Right lung (tissue), 10 donors: ENCODE measurements at places on chromosomes 16 and 17. TPM values are rescaled to one million over a fixed set of nuclear protein-coding genes. Genes with fewer than 3 reads are reported as not detected.

DNA sequence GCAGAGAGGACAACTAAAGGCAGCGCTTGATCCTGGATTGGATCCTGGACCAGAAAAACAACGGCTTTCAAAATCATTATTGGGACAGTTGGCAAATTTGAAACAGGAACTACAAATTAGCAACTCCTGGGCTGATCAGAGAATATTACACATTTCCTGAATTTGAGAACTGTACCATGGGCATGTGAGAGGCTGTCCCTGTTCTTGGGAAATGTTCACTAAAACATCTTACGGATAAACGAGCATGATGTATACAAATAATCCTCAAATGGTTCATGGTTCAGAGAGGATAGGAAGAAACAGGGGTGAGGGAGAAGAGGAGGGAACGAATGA is 2.3 kb upstream of the ITGAE start:
- DNase-seq, result no peak

DNA sequence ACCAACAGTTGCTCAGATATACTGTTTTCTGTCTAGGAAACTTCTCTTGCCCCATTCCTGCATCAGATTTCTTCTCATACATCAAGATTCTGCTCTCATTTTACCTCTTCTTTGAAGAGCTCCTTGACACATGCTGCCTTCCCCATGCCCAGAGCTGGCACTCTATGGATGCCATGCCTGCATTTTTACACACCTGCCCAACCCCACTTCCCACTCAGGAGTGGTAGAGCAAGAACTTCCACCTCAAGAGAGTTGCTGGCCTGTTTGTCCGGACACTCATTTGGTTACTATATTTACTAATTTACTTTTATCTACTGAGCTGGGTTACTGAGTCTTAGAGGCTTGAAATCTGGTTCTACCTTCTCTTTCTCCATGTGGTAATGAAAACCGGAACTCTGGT is 98.3 kb upstream of the HLF start:
- no peak for DNase-seq

DNA sequence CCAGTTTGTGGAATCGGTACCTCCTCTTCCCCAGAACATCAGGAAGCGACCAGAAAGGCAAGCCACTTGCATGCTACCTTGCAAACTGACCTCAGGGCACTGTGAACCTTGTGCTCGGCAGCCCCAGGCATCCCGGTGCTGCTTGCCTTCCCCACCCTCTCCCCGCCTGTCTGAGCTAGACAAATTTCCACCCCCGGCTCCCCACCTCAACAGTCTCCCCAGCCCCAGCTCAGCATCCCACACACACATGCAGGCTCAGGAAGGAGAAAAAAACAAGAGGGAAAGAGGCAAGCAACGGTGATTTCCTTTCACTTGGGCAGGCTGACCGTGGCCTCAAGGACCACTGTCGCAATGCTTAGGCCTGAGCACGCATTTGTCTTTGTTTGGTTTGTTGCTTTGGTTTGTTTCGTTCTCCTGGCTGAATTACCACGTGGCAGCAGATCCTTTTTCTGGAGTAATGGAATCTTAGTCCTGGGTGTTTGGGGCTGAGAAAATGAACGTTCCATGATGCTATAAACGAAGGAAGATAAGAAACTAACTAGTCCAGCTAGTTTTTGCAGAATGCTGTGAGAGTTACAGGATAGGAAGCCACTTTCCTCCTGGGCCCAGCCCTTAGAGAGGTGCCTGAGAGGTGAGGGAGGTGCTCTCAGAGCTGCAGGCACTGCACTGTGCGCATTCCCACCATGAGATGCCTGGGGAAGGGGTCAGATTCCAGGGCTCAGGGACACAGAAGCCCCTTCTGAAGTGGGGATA is 27.9 kb downstream of the SDK2 start:
- no peak for DNase-seq

DNA sequence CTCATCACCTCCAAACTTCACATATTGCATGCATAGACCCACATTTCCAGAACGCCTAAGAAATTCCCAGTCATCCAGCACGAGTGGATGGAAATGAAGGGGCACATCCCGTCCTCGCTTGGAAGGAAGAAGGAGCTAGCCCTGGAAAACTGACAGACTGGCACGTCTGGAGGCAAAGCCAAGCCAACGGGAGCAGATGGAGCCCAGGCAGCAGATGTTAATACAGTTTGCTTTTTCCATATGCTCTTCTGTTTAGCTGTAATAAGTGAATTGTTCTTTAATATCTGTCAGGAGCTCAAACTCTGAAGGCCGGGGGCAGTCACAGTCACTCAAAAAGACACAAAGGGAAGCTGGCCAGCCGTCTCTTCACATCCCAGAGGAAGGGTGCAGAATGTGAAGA is 187.7 kb downstream of the XYLT1 start:
- no peak for DNase-seq

- no peak for DNase-seq
These were observed 1.4 kb downstream of the APRT start for GRCh38 chr16:88810166-88810911.

- DNase-seq, result no peak
These were observed 60.0 kb upstream of the BCAR1 start for GRCh38 chr16:75311383-75311938.

- DNase-seq, result no peak
These were observed 131.0 kb downstream of the CCDC144A start for GRCh38 chr17:16820979-16821543.

GRCh38 chr16:84925092-84925772 is 86.1 kb downstream of the ZDHHC7 start:
- no peak for DNase-seq

DNA sequence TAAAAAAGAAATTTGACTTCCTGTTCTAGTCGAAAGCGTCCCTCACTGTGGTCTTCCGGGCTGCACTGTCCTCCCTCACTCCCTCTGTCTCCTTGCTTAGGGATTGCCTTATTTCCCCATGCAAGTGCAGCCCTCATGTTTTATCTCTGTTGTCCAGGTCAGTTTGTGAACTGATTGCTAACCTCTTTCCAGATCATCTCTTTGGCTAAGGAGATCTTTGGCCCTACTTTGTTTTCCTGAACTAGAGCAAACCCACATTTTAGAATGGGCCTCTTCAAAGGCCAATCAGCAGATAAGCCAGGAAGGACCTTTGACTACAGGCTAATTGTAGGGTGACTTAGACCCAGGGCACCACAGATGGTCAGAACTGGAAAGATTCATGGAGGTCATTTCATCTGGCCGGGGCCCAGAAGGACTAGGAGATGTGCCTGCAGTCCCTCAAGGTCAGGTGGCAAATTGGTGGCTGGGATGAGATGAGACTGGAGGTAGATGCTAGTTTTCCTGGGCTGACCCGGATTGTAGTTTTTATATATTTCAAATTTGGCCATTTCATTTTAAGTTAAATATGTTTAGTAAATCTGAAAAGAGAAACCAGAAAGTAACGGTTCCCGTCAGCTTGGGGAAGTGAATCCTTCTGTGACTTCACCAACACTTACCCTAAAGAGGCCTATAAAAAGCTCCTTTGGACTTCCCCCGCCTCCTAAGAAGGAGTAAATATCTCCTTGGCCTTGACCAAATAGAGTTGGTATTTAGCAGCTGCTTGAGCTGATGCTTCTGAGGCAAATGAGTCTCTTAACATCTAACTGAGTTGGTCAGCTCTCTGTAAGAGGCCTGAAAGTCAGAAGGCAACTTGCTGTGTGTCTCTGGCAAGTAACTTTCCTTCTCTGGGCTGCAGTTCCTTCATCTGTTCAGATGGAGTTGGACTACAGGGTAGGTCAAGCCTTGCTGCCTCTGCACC is 6.2 kb upstream of the SLC25A19 start:
- no peak for DNase-seq

DNA sequence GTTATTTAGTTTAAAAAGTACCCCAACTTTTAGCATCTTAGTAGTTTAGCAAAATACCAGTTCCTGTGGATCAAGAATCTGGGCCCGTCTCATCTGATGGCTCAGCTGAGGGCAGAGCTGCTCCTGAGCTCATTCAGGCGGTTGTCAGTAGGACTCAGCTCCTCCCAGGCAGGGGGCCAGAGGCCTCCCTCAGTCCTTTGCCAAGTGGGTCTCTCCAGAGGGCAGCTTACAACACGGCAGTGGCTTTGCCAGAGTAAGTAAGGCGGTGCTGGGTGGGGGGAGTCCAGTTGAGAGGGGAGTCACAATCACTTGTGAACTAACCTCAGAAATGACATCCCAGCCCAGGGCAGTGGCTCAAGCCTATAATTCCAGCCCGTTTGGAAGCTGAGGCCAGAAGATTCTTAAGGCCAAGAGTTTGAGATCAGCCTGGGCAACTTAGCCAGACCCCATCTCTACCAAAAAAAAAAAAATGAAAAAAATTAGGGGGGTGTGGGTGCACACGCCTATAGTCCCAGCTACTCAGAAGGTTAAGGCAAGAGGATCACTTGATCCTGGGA is 81.5 kb upstream of the MED9 start:
- DNase-seq, result no peak

- DNase-seq, result no peak
These were observed 56.9 kb upstream of the LHX1 start for GRCh38 chr17:36880268-36880905.

GRCh38 chr16:24689128-24689527 is 40.3 kb upstream of the TNRC6A start:
- DNase-seq, result no peak

DNA sequence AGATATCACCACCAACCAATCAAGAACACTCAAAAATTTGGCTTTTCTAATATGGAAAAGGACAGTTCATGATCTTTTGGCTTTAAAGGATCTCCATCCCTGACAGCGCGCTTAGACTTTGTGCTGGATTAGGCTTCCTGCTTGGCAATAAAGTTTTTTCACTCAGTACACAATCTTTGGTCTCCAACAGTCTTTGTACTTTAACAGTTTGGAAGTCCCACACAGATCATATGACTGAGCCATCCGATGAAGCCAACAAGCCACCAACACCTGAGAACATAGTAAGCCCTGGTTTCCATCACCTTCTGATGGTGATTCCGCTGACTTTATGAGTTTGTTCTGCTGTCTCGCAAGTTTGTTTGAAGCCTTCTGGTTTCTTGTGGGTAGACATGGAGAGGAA is 34.3 kb downstream of the SMURF2 start:
- DNase-seq, result no peak

DNA sequence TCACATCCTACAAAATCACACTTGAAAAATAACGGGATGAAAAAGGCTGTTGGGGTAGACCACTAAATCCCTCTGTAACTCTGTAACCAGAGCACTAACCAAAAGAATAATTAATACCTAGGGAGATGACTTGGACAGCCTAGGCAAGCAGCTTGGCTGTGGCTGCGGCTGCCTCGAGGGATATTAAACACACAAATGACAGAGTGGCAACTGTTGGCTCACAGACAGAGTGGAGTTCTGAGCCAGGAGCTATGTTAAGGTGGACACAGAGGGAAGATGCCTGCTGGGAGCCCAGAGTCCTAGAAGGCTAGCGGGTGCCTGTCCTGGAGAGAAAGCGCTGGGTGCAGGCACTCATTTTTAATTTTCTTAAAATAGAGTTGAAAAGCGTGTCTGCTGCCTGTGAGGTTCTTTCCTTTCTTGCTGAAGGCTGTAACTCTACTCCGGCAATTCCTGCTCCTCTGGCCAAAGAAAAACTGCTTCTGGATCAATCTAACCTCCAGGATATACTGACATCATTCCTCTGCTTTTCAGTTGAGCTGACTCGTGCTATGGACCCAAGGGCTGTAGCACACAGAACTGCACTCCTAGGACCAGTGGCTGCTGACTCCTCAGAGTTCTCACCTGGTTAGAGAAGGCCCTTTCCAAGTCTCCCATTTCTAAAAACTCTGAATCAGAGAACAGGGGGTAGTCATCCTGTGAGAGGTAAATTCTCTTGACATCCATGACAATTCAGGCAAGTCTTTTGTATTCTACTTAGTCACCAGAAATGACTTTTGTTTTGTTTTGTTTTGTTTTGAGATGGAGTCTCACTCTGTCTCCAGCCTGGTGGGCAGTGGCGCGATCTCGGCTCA is 147.9 kb downstream of the STX8 start:
- DNase-seq, result no peak

DNA sequence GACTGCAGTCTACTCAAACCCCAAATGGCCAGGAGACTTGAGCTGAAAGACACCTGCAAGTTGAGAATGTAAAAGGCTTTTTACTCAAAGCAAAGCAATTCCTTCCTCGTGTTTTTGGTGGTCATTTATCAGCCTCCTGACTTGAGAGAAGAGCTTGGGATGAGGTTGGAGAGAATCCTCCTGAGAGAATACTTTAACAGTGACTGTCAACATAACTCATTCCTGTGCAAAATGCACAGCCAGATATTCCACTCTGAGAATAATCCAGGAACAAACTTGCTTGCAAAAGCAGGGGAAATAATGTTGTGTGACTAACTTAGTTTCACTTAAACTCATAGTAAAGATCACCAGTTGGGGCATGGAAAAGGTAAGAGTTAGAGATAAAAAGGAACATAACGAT is 53.4 kb downstream of the SNTB2 start:
- no peak for DNase-seq

GRCh38 chr17:42289611-42290181 is 1.4 kb downstream of the STAT5A start:
- no peak for DNase-seq

DNA sequence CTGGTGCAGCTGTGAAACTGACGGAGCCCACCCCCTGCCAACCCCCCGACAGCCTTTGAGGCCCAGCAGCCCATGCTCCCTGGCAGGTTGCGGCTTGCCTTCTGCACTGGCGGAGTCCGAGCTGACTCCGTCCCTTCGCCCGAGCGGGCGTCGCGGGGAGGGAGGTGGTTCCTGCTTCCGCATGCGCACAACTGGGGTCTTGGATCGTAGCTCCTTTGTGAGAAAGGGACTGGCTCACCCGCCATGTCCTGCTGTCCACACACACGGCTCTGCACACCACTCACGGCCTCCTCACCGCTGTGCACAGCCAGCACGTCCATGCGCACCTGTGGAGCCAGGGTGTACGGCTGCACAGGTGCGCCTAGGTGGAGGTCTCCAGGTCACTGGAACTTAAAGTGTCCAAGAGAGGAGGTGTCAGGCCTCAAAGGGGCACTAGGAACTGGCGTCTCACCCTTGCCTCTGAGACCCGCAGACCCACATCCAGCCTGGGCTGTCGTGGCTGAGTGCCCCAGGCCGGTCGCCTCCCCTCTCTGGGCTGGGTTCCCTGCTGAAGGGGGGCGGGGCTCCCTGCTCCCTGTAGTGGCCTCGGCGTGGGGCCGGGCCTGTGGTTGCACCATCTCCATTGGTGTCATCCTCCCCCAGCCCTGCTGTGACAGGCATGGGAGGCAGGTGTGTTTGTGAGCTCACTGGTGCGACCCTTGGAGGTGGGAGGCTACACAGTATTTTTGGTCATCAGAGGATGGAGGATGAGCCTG is 45.3 kb downstream of the JPH3 start:
- no peak for DNase-seq

- no peak for DNase-seq
These were observed 7.2 kb downstream of the ABHD15 start for GRCh38 chr17:29559640-29560039.

GRCh38 chr16:87457709-87458423 is 35.0 kb downstream of the ZCCHC14 start:
- DNase-seq, result no peak

GRCh38 chr16:54577651-54578128 is 291.1 kb upstream of the IRX3 start:
- no peak for DNase-seq

Gene GAST
- polyA plus RNA-seq, result not detected

Gene MMP2
- 623 TPM for polyA plus RNA-seq

Gene IL17C
- not detected for polyA plus RNA-seq

Gene GRAPL
- 12.8 TPM for polyA plus RNA-seq

Gene PNMT
- 1.6 TPM for polyA plus RNA-seq

Gene SHISA6
- polyA plus RNA-seq, result 0.07 TPM
